RWPE1 (cell line): ENCODE measurements at places on chromosomes 7 and 10.
A peak's percentile ranks its signal among the peaks of the same experiment; 100 is the strongest.

- peak; percentile 54 for DNase-seq
These were observed 2.7 kb upstream of the FRAT2 start for GRCh38 chr10:97336942-97337831.

DNA sequence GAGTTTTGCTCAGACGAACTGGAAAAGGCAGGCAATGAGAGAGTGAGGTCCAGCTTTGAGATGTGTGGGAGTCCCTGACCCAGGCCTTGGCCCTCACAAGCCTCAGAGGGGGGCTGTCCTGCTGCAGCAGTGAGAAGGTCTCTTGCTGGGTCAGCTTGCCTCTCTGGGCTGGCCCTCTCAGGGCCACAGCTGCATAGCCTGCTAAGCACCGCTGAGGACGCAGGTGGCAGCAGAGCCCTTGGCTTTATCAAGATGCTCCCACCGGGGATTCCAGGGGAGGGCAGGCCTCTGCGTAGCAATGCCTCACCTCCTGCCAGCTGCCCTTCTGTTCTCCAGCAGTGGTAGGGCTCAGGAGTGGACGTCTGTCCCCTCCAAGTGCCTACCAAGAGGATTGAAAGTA, 128.7 kb downstream of the COBL start:
- no peak for DNase-seq

DNA sequence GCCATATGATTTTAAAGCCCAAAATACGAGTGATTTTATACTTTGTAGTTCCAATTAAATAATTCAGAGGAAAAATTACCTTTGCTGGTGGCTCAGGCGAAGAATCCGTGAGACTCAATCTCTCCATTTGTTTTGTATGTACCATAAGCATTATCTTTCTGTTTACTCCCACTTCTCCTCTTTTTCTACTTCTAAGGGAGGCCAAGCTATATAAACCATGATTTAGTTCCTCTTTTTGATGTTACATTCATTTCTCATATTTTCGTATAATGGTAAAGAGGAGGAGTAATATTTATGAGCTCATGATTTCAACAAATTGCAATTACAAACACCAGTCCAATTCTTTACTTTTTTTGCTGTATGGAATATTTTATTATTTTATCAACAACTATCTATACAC, 50.6 kb upstream of the TES start:
- no peak for DNase-seq

DNA sequence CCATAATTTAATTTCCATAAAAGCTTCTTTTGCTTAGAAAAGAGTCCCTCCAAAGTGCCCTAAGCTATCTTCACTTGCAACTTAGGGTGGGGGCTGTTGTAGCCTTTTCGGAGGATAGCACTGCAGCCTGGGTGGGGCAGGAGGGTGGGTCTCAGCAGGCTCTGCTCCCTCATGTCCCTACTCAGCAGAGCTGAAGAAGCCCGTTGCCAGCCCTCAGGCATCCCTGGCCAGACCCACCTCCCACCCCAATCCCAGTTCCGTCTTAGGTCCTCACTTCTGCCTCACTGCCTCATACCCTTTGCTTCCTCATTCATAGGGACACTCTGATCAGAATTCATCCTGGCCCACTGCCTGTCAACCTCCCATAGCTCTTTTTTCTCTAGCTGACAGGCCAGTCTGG, 99.8 kb upstream of the ZMIZ1 start:
- no peak for DNase-seq

GRCh38 chr10:53314876-53315275, 542.3 kb upstream of the MBL2 start:
- peak; percentile 54 for DNase-seq

DNA sequence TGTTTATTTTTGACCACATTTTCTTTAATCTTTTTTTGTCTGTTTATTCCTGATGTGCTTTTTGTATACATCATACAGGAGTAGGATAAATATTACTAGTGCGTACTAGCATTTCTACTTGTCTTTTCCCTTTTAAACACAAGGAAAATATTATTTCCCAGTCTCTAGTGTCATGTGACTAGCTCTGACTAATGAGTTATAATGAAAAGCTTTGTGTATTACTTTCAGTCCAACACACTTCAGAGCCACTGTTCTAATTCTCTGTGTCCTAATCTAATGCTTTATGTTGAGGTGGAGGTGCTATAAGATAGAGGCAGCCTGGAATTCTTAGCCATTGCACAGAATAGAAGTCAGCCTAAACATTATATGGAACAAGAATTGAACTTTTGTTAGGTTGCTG, 65.0 kb upstream of the RAB18 start:
- DNase-seq, result no peak

DNA sequence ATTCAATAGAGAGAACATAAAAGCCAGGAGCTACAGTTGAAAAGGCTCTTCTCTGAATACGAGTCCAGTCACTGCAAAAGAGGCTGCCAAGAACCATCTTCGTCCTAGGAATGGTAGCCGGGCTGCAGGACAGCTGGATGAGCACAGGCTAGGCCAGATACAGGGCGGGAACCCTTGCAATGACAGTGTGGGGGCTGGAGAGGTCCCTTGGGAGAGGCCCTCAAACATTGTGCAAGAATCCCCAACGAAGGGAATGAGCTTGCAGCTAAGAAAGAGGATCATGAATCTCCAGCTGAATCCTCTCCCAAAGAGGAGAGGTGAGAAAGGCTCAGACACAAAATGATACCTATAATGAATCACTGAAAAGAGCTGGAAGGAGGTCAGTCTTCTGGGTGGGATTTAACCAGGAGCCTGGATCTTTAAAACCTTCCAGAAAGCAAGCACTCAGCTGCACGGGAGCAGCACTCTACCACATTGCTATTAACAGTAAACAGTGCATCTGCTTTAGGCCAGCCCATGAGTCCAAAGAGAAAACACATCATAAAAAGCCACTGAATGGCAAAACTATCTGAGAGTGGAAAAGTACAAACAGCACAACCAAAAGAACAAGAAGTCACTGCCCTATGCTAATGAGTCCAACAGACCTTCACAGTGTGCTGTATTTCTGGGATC, 287.9 kb downstream of the TNS3 start:
- no peak for DNase-seq

DNA sequence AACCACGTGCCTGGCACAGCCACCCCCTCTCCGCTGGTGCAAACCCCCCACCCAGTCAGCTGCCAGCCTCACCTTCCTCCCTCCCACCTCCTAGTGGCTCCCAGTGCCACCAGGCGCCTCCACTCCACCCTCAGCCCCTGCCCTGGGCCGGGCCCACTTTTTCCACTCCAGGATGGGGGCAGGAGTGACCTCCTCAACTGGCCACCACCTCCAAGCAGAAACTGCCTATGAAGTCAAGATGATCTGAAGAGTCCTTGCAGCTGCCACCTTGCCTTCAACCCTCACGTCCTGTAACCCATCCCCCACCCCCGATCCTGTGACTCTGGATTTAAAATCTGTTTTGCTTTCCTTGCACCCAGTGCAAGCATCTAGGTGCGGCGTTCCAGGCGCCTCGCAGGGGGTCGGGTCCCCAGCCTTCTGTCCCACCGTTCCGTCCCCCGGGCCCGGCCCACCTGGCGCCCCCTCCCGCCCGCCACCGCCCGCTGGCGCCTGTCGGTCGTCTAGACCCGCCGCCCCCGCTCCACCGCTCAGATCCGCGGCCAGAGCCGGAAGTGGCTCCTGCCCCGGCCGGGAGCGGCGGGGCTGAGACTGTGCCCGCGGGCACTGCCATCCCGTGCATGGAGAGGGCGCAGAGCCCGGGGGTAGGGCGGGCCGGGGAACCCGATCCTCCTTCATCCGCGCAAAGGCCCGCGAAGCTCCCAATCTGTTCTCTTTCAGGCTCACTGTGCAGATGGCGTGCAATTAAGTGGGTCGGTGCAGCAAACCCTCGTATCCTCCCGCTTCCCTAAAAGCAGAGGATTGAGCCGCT, 51.2 kb upstream of the GTF2I start:
- DNase-seq, result no peak

DNA sequence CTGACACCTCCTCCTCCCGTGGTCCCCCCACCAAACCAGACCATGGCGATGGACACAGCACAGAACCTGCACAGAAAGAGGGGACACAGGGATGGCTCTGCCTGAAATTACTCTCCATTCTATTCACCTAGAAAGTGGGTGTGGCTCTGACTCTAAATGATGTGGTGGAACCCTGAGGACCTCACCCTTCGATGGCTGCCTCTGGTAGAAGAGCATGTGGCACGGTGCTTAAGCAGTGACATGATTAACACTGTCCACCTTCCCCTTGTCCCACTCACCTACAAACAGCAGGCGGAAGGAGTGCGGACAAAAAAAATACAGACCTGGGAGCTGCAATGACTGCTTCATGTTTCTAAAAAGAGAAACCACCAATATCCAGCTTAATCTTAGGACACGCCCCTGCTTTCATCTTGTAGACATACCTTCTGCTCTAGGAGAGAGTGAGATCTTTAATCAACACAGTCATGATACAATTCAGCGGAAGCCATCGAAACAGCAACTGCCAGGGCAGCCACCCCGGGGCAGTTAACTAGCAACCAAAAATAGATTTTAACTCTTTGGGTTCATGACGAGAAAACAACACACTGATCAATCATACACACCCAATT, 11.4 kb downstream of the JCAD start:
- DNase-seq, result no peak

DNA sequence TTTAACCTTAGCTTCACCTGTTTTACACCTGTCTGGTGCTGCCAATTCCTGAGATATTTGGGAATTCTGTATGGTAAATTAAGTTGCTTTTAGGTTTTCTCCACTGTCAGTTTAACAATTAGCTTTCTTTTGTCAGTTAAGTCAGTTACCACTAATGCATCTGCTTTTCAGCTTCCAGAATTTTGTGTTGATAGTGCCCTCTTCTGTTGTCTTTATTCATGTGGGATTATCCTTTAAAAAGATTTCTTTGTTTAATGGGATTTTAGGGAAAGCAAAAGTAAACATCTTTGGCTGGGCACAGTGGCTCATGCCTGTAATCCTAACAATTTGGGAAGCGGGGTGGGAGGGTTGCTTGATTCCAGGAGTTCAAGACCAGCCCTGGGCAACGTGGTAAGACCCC, 8.1 kb downstream of the TFAM start:
- DNase-seq, result no peak

GRCh38 chr7:28681693-28682310, 269.5 kb downstream of the CREB5 start:
- DNase-seq, result no peak

- DNase-seq, result no peak
These were observed 26.6 kb downstream of the MKX start for GRCh38 chr10:27719052-27719451.

- DNase-seq, result no peak
These were observed 41.2 kb downstream of the CAMK2B start for GRCh38 chr7:44284216-44284615.

- peak; percentile 21 for DNase-seq
These were observed 539.7 kb downstream of the GATA3 start for GRCh38 chr10:8594176-8594575.

DNA sequence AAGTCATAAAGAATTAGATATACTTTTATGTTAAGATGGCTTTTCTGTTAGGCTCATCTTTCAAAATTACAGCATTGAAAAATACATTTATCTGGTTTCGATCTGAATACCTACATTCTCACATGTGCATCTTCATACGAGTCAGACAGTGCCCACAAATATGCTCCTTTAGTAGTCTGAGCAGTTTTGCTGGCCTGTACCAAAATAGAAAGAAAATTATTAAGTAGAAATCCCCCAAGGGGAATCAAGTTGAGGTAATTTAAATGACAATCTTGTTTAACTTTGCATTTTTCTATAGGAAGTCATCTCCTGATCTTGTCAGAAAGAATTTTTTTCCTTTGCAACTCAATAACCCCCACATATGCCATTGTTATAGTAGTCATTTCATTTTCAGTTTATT, 287.4 kb upstream of the SEMA3D start:
- no peak for DNase-seq

GRCh38 chr10:15735763-15736162, 16.0 kb upstream of the ITGA8 start:
- DNase-seq, result no peak

DNA sequence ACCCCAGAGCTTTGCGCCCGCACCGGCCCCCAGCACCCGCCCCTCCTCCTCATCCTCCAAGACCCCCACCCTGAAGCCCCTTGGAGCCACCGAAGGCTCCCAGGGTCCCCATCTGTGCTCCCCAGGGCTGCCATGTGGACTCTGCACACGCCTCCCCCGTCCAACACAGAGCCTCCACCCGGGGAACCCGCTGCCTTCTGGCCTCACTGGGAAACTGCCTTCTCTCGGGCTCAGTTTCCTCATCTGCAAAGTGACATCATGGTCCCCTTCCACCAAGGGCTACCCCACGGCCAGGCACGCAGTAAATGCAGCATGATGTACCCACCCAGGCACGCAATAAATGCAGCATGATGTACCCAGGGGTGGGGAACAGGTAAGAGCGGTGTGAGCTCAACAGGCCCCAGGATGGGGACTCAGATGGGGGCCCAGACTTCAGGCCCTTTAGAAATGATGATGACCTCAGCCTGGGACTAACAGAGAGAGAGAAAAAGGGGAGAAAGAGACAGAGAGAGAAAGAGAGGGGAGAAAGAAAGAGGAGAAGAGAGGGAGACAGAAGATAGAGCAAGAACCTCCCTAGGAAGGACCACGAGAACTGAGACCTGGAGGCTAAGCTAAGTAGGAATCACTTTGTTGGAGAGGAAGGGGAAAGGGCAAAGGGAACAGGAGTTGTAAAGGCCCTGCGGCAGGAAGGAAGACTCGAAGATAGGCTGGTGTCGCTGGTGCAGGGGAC, 2.5 kb upstream of the MICALL2 start:
- no peak for DNase-seq

DNA sequence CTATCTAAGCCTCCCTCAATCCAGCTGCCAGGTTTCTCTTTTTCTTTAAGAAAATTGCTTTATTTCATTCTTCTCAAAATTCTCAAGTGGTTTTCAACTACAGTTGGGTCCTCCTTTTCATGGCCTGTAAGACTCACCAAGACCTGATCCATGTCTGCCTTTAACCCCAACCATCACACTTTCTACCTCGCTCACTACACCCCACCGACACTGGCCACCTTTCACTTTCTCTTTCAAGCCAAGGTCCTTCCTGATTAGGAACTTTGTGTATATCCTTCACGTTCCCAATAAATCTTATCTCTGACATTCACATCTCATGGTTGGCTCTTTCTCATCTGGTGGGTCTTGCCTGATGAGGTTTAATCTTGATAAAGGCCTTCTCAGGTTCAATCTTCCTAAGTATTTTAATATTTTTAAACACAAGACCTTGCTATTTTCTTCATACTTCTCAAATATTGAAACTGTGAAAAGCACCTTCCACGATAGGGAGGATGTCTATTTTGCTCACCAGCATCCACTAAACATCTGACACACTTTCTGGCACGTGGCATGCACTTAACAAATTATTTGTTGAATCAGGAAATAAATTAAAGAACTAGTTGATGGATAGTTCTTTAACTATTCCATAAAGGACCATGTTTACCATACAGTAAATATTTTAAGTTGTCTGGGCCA, 624.8 kb downstream of the GRID1 start:
- no peak for DNase-seq

- no peak for DNase-seq
These were observed 173.2 kb downstream of the EBF3 start for GRCh38 chr10:129790715-129791446.
